Renal pelvis (tissue), 12 donors: ENCODE measurements at places on chromosomes 5 and 9. TPM values are rescaled to one million over a fixed set of nuclear protein-coding genes. Genes with fewer than 3 reads are reported as not detected.

GRCh38 chr9:18890372-18890771 is 142.6 kb downstream of the SAXO1 start:
- DNase-seq = no peak

DNA sequence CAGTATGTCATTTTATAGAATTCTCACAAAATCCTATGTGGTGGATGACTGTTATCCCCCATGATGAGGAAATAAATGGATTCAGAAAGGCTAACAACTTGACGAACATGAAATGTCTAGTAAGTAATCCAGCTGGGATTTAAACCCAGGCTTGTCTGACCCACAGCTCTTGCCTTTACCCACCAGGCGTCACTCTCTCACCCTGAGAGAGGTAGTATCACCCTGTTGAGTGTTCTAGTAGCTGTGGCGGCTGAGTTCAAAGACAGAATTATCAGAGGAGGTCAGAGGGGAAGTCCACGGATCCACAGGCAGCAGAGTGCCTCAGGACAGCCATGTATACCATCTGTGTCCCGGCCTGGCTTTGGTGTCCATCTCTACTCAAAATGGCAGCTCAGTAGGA is 113.8 kb downstream of the ZNF462 start:
- no peak for DNase-seq

- no peak for DNase-seq
Observed at GRCh38 chr9:122190597-122191381, 31.1 kb downstream of the MORN5 start.

DNA sequence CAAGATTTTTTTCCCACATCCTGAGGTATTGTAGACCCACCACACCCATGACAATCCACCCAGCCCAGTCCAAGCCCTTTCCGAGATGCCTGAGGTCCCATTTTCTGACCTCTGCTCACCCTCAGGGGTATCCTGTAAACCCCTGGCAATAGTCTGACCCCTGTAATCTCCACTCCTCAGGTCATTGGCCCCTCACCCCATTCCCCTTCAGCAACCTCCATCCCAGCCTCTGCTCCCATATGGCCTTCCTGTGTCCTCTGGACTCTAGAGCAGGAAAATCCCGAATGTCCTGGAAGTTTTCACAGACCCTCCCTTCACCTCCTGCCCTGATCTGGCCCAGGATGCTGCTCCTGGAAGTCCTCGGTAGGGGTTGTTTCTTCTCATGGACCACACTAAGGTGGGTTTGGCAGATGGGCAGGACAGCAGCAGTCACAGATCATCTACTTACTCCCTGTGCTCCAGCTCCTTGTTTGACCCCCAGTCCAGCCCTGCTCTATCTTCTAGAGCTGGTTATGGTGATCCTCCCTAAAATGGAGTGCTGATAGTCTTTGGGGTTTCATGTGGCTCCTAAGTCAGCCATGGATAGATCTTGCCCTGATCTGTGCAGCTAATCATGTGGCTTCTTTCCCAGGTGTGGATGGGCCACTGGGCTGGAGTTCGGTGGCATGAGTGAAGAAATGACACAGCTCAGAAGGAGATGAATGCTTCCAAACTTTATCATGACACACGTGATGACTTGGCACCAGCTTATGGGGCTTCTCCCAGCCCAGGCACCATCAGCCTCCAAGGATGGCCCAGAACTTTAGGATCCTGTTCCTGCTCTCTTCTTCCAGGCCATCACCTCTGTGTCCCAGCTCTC is 12.0 kb upstream of the ACSL6 start:
- no peak for DNase-seq

DNA sequence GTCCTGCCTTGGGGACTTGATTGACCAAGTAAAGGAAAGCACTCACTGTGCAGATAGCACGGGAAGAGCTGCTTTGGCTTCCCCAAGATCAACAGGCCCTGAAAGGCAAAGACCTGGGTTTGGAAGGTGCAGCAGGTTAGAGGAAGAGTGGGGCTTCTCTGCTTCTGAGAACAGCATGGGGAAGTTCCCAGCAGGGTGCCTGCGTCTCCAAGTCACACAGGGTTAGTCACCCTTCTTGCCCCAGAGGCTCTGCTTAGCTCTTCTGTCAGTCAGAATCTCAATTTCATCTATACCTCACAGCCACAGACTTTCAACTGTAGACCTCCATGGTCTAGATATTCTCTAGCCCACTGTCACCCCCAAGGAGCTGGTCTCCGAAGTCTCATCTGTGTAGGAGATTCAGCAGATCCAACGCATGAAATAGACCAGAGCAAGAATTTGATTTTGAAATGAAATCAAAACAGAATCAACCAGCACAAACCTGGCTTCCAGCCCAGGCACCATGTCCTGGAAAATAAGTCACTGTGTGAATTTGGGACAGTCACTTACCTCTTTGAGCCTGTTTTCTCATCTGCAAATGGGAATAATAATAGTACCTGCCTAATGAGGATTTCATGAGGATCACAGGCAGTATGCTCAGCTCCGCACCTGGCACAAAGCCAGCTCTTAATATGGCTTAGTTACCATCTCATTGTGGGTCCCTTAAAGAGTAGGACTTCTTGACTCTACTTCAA is 64.0 kb downstream of the SFXN1 start:
- DNase-seq = no peak

GRCh38 chr9:113238859-113239232 is 17.5 kb downstream of the SLC31A1 start:
- DNase-seq = no peak

DNA sequence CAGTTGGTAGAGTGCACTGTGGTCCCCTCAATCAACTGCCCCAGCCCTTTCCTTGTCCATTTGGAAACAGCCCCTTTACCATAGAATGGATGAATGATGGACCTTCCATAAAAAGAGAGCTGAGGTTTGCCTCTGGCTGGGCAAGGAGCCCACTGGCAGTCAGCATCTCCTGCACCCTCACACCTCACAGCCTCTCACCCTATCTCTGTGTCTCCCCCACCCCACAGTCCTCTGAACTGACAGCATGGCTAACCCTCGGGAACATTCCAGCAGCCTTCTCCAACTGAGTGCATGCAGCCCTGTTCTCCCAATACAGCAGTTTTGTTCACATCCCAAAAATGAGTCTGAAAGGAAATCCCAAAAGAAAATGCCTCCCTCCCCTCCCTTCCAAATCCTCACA is 51.7 kb downstream of the RETREG1 start:
- DNase-seq = no peak

GRCh38 chr5:74143151-74143550 is 497.4 kb downstream of the ENC1 start:
- DNase-seq = no peak

The HMGXB3 gene
- polyA plus RNA-seq = 51.4 TPM

The FBXW11 gene
- 52.0 TPM for polyA plus RNA-seq

The CSF1R gene
- 18.5 TPM for polyA plus RNA-seq
